ENCODE measurements at places on chromosomes 1 and 21. TPM values are rescaled to one million over a fixed set of nuclear protein-coding genes. Genes with fewer than 3 reads are reported as not detected.
A peak's percentile ranks its signal among the peaks of the same experiment; 100 is the strongest.

GRCh38 chr1:43801203-43801602 is 93.9 kb downstream of the ST3GAL3 start:
- no peak for DNase-seq

- DNase-seq, result no peak
These were observed 232.8 kb upstream of the PTBP2 start for GRCh38 chr1:96488777-96489176.

The MARCKSL1 gene
- total RNA-seq, result 30.9 TPM

GRCh38 chr1:203870245-203870644 is 8.8 kb downstream of the SNRPE start:
- DNase-seq, result peak; percentile 78

- peak; percentile 55 for DNase-seq
These were observed 730 bp upstream of the PHF13 start for GRCh38 chr1:6612641-6613360.

- DNase-seq, result no peak
These were observed 76.3 kb downstream of the MEGF6 start for GRCh38 chr1:3534803-3535637.

GRCh38 chr21:40517646-40518045 is 329.3 kb downstream of the DSCAM start:
- DNase-seq, result no peak

GRCh38 chr21:24561291-24561690 is 1046.0 kb downstream of the MRPL39 start:
- DNase-seq, result no peak

- DNase-seq, result no peak
These were observed 28.9 kb upstream of the RGS1 start for GRCh38 chr1:192546596-192547190.
